ENCODE measurements at places on chromosomes 3 and 15. TPM values are rescaled to one million over a fixed set of nuclear protein-coding genes. Genes with fewer than 3 reads are reported as not detected.

The VWA5B2 gene
- total RNA-seq: not detected

The CFAP161 gene
- total RNA-seq: not detected

The CHRNB4 gene
- not detected for total RNA-seq

The MB21D2 gene
- 10.3 TPM for total RNA-seq

The ANKRD34C gene
- not detected for total RNA-seq

The GHSR gene
- not detected for total RNA-seq

The SRGAP3 gene
- 1.2 TPM for total RNA-seq

The IGF1R gene
- total RNA-seq: 15.0 TPM

The SLC12A8 gene
- 6.2 TPM for total RNA-seq

The ADPRH gene
- 2.0 TPM for total RNA-seq

The CCR5 gene
- not detected for total RNA-seq

The LTF gene
- not detected for total RNA-seq

The PRKCD gene
- total RNA-seq: 5.1 TPM

The THSD4 gene
- total RNA-seq: 14.7 TPM

The PPIB gene
- 698 TPM for total RNA-seq

The COL6A5 gene
- not detected for total RNA-seq

The PAQR5 gene
- 1.2 TPM for total RNA-seq

The CD47 gene
- 60.2 TPM for total RNA-seq

The SNX22 gene
- total RNA-seq: under 0.01 TPM

The DOCK3 gene
- total RNA-seq: under 0.01 TPM

The GALNT15 gene
- total RNA-seq: 10.4 TPM

The LRRC49 gene
- 9.8 TPM for total RNA-seq

The MST1 gene
- total RNA-seq: 5.1 TPM

The GOLGA6L7 gene
- not detected for total RNA-seq

The TMEM266 gene
- total RNA-seq: under 0.01 TPM

The GRK7 gene
- not detected for total RNA-seq

The IQSEC1 gene
- 8.2 TPM for total RNA-seq

The PLSCR5 gene
- total RNA-seq: not detected

All from bronchus fibroblast of lung (primary cell).